ENCODE measurements at places on chromosomes 11 and 22. TPM values are rescaled to one million over a fixed set of nuclear protein-coding genes. Genes with fewer than 3 reads are reported as not detected.

GRCh38 chr11:8732748-8733241 is 50.2 kb downstream of the RPL27A start:
- no peak for DNase-seq

Gene POU2AF3
- polyA plus RNA-seq = 5.0 TPM

DNA sequence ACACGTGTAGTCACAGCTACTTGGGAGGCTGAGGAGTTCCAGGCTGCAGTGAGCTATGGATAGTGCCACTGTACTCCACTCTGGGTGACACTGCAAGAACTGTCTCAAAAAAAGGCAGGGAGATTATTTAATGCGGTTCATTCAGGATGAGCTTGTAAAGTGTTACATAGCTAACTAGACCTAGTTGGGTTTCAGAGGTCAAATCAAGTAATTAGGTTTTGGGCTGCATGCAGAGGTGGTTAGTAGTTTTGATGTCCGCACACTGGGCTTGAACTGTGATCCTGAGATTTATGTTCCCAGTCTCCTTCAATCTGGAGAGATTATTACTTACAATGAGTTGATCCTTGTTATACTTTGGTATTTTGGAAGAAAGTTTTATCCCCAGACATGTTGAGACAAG is 2.1 kb upstream of the RBM4 start:
- DNase-seq = no peak

DNA sequence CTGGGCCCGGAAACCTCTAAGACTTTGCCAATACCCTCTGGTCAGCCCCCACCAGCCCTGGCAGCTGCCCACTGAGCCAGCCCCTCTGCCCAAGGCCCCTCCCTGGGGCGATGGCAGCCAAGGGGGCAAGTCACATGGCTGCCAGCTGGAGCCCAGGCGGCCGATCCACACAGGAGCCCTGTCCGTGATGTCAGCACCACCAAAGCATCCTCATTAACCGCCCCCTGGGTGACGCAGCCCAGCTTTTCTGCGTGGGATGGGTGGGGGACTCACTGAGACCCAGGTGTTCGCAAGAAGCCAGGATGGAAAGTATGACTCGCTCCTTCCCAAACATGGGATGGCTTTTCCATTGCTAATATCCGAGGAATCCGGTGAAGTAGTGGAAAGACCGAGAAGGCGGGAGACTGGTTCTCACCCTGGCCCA is 46.6 kb upstream of the WNT7B start:
- DNase-seq = no peak

DNA sequence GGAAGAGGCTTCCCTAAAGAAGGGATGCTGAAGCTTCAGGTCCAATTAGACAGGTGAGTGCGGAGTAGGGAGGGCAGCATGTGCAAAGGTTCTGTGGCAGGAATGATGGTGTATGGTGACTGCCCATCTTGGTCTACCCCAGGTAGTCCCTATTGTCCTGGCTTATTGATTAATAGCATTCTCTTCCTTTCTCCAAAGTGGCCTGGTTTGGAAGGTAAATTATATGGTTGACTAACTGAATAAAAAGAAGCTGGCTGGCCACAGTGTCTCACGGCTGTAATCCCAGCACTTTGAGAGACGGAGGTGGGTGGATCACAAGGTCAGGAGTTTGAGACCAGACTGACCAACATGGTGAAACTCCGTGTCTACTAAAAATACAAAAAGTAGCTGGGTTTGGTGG is 230.5 kb downstream of the MIAT start:
- no peak for DNase-seq
